CD14-positive monocyte (primary cell): ENCODE measurements at places on chromosomes 13 and 19.

DNA sequence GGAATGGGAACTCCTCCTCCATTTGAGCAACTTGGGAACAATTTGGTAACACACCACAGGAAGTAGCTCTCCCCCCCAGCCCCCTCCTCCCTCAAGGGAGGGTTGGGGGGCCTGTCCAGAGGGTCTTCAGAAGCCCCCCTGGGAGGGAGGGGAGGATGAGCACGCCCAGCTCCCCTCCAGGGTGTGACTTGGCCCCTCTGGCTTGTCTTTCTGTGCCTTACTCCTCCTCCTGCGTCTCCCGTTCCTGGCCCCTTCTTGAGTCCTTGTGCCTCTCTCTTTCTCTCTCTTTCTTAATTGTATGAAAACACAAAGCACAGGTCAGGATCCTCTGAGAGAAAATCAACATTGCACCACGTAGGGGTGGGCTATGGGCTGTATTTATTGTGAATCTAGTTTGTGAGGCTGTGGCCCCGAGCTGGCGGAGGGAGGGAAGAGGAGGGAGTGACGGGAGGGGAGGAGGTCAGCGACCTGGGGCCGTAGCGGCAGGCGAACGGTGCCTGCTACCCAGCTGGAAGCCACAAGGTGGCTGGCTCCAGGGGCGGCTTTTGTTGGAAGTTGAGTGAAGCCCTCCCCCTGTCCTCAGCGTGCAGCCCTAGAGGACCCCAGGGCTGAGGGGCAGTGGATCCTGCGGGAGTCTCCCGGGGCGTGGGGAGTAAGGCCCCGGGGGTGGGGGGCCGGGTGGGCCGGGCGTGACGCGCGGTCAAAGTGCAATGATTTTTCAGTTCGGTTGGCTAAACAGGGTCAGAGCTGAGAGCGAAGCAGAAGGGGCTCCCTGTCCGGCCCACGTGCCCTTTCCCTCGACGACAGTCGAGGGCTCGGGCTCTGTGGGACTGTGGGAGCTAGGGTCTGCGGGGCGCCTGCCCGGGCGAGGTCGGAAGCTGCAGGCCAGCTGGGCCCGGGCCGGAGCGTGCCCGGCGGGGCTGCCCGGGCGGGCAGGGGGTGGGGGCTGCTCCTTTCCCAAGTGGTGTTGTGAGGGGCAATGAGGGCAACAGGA is 6.4 kb downstream of the LYL1 start:
- peak overlapping the region; percentile 50 for H3K4me3 ChIP-seq
- DNase-seq: no peak
- H3K4me1 ChIP-seq: peaks cover 65% of the 10 kb centered on the region
- peak overlapping the region; percentile 90 for H3K27ac ChIP-seq
- peaks cover 11% of the 10 kb centered on the region for H3K36me3 ChIP-seq

- H3K4me3 ChIP-seq: no peak overlapping the region
- H3K27ac ChIP-seq: no peak overlapping the region
- DNase-seq: no peak
- H3K36me3 ChIP-seq: no peaks in the 10 kb centered on the region
- no peaks in the 10 kb centered on the region for H3K4me1 ChIP-seq
These were observed 85.7 kb upstream of the MBNL2 start for GRCh38 chr13:97136418-97136817.

DNA sequence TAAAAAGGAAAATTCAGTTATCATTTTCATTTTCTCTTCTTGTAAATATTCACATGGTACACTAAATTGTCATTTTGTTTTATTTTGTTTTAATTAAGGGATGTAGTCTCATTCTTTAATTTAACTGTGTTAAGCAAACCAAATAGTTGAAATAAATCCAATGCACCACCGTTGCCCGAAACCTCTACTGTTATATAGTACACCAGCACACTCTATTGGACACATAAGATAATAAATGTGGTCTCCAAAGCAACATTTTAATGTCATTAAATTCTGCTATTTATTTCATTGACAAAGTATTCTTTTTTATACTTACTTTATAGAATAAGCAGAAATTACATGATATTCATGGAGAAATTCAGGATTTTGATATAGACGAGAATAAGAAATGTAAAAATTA is 156.4 kb upstream of the FREM2 start:
- no peaks in the 10 kb centered on the region for H3K36me3 ChIP-seq
- DNase-seq: no peak
- H3K4me3 ChIP-seq: no peak overlapping the region
- no peak overlapping the region for H3K27ac ChIP-seq

- peaks cover 58% of the 10 kb centered on the region for H3K4me1 ChIP-seq
- H3K27me3 ChIP-seq: peaks cover 15% of the 10 kb centered on the region
- H3K4me3 ChIP-seq: peak overlapping the region; percentile 63
- H3K36me3 ChIP-seq: no peaks in the 10 kb centered on the region
These were observed 1.0 kb downstream of the C19orf73 start for GRCh38 chr19:49117677-49118564.

DNA sequence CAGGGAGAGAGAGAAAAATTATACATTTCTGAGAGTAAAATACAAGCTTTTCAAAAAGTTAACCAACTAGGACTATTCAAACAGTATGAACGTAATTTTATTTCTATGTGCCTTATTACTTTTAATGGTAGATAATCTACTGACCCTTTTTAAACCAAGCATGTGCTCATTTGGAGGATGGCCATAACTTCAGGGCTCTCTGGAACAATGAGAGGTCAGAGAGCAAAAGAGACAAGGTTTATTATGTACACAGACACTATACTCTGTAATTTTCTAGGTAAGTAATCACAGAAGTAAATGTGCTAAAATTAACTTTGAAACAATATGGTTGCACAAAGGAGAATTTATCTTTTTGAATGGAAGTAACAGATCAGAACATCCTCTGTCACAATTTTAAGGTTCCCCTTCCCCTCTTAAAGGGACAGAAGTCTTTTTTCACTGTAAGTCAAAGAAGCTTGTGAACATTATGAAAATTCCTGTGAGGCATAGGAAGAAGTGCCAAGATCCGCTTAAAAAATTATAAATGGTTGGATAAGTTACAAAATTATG is 1.0 kb downstream of the POSTN start:
- no peak overlapping the region for H3K27ac ChIP-seq
- H3K27me3 ChIP-seq: no peaks in the 10 kb centered on the region
- H3K4me1 ChIP-seq: no peaks in the 10 kb centered on the region
- H3K4me3 ChIP-seq: no peak overlapping the region

DNA sequence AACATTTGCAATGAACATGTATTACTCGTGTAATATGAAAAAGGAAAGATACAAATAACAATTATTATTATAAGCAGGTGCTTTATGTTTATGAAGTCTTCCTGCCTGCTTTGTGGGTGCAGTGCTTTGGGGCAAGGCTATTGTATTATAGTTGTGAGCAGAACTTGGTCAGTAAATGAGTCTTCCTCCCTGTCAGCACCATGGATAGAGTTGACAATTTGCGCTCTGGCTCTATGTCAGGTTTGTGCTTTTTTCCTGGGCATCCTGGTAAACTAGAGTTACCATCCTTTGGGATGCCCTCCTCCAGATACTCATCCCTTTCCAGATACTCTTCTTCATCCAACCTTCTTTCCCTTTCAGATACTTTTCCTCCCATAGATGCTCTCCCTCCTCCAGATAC is 19.6 kb downstream of the ERICH6B start:
- no peak for DNase-seq
- H3K27ac ChIP-seq: no peak overlapping the region
- peaks cover 5% of the 10 kb centered on the region for H3K27me3 ChIP-seq
- H3K4me1 ChIP-seq: no peaks in the 10 kb centered on the region
- H3K4me3 ChIP-seq: no peak overlapping the region

DNA sequence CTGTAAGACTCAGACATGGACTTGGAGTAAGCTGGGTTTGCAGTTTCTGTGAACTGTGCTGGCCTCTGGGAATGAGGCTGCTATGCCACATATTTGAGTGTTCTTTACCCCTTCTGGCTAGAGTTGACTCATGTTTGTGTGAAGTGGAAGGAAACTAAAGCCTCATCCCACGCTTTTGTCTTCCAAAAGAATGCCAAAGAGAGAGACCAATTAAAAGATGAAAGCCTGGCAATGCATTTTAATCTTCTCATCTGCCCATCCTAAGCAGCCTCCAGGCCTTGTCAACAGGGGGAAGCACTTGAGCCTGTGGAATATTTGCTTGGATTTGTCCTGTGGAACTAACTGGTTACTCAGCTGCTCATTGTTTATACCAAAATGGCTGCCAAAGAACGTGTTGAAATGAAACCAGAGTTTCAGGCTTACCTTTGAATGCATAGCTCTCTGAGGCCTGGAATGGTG is 49.1 kb downstream of the LMO7 start:
- H3K27me3 ChIP-seq: no peaks in the 10 kb centered on the region
- H3K4me3 ChIP-seq: no peak overlapping the region
- no peak overlapping the region for H3K27ac ChIP-seq
- DNase-seq: no peak
- H3K4me1 ChIP-seq: no peaks in the 10 kb centered on the region
- H3K36me3 ChIP-seq: no peaks in the 10 kb centered on the region

GRCh38 chr19:13621413-13621812 is 115.1 kb upstream of the CACNA1A start:
- H3K27ac ChIP-seq: no peak overlapping the region
- no peak overlapping the region for H3K4me3 ChIP-seq
- DNase-seq: no peak
- H3K4me1 ChIP-seq: no peaks in the 10 kb centered on the region
- peaks cover 4% of the 10 kb centered on the region for H3K27me3 ChIP-seq

GRCh38 chr13:48412881-48413351 is at the start of gene LPAR6:
LPAR6 (minus strand) TSS chr13:48413113; CDS start chr13:48412423, 690 bp downstream.
- H3K4me3 ChIP-seq: peak within 1 kb of the TSS; percentile 100
- peaks cover 27% of the 10 kb centered on the region for H3K36me3 ChIP-seq
- H3K27ac ChIP-seq: peak within 1 kb of the TSS; percentile 82
- no peaks in the 10 kb centered on the region for H3K27me3 ChIP-seq
- peaks cover 21% of the 10 kb centered on the region for H3K4me1 ChIP-seq

DNA sequence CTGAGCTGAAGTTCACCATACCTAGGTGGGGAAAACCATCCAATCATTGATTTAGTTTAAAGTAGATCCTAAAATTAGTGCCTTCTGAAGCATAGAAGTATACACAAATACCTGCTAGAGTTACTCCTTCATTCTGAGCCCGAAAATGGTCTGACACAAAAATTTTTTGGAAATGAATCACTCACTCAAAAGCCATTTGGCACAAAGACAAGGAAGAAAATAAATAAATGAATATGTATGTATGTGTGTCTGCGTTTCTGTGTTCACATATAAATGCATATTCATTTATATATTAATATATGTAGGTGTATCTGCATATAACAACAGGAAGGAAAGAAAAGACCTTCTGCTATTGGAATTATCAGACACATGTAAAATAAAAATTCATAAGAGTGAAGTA is 614.4 kb upstream of the PCDH9 start:
- no peak for DNase-seq
- H3K4me3 ChIP-seq: no peak overlapping the region
- H3K27ac ChIP-seq: no peak overlapping the region
- no peaks in the 10 kb centered on the region for H3K4me1 ChIP-seq
- H3K36me3 ChIP-seq: no peaks in the 10 kb centered on the region

DNA sequence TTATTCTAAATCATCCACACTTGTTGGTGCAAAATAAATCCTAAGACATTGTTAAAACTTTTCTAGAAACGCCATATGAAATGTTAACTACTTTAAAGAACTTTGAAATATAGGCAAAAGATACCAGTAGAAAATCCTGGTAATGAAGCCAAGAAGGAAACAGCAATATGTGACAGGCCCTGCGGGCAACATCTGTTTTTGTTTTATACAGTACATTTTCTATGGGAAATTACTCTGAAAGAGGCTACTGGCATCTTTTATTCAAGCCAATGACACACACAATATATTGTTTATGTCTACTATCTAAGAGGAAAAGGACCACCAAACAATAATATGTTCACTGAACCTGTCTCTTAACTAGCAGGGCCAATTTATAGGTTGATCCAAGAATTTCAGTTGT is 829.7 kb downstream of the PCDH17 start:
- no peaks in the 10 kb centered on the region for H3K36me3 ChIP-seq
- H3K27me3 ChIP-seq: no peaks in the 10 kb centered on the region
- H3K4me3 ChIP-seq: no peak overlapping the region
- H3K27ac ChIP-seq: no peak overlapping the region
- DNase-seq: no peak

DNA sequence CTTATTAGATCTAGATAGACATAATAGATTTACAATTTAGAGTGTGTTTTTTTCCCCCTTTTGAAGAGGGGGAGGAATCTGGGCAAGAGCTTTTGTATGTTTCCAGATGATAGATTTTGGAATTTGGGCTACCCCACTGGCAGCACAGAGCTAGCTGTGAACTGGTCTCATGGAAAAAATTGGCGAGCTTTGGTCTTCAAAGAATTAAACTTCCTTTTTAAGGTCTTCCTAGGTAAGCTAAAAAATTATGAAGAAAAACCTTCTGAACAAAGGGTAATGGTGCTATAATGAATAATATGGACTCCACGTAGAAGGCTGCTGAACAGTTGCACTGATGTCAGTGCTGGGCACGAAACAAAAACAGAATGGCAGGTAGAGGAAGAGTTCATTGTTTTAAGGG is 109.3 kb downstream of the ZIC5 start:
- DNase-seq: no peak
- no peaks in the 10 kb centered on the region for H3K27me3 ChIP-seq
- H3K27ac ChIP-seq: no peak overlapping the region
- no peak overlapping the region for H3K4me3 ChIP-seq
- no peaks in the 10 kb centered on the region for H3K36me3 ChIP-seq
- no peaks in the 10 kb centered on the region for H3K4me1 ChIP-seq

- peaks cover 27% of the 10 kb centered on the region for H3K4me1 ChIP-seq
- H3K4me3 ChIP-seq: no peak overlapping the region
- no peaks in the 10 kb centered on the region for H3K27me3 ChIP-seq
- no peak for DNase-seq
- no peaks in the 10 kb centered on the region for H3K36me3 ChIP-seq
These were observed 6.0 kb downstream of the SYCE2 start for GRCh38 chr19:12913011-12913561.

- H3K27me3 ChIP-seq: no peaks in the 10 kb centered on the region
- DNase-seq: no peak
- no peaks in the 10 kb centered on the region for H3K36me3 ChIP-seq
- H3K27ac ChIP-seq: no peak overlapping the region
- H3K4me1 ChIP-seq: no peaks in the 10 kb centered on the region
These were observed 752.8 kb upstream of the MIR17HG start for GRCh38 chr13:90594681-90595080.

- H3K4me1 ChIP-seq: no peaks in the 10 kb centered on the region
- no peaks in the 10 kb centered on the region for H3K27me3 ChIP-seq
- H3K27ac ChIP-seq: no peak overlapping the region
These were observed 21.9 kb downstream of the AP3D1 start for GRCh38 chr19:2129486-2129885.

DNA sequence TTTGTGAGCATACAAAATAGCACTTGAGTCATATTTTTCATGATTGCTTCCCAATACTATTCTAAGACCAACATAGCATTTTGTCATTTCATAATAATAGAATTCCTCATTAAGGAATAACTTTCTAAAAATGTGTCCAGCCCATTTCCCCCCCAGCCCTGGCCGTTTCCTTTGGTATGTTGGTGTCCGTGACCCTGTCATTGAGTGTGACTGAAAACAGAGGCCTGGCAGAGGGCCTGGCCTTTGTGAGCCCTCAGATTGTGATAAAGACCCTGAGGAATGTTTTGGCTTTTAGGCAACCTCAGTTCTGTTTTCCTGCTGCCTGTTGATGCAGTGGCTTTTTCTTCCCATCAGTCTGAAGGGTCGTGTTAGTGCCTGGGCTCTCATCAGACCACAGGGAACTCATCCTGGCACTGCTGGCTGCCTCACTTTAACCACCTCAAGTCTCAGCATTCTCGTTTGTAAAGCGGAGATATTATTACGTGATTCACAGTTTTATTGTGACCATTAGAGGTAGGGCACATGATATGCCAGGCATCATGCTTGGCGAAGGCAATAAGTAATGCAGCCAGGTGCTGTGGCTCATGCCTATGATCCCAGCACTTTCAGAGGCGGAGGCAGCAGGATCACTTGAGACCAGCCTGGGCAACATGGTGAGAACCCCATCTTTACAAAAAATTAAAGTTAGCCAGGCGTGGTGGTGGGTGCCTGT is 13.8 kb downstream of the SPINT2 start:
- no peak overlapping the region for H3K4me3 ChIP-seq
- H3K4me1 ChIP-seq: no peaks in the 10 kb centered on the region
- H3K27ac ChIP-seq: no peak overlapping the region
- no peak for DNase-seq
- no peaks in the 10 kb centered on the region for H3K27me3 ChIP-seq
